ENCODE measurements at places on chromosomes 5 and 9.

- peak; percentile 33 for DNase-seq
These were observed 165.8 kb downstream of the MELK start for GRCh38 chr9:36738318-36738976.

DNA sequence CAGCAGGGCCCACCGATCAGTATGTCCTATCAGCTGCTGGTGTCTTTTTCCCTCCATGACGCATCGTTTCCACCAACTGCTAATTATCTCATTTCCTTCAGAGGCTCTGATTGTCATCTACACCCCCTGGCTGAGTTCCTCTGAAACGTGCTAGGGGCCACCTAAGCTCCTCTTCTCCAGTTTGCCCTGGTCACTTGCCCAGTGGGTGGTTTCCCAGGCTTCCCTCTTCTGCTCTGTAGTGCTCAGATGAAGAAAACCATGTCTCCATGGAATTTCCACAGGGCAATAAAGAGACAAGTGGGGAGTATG lies 65.3 kb downstream of the TSTD2 start:
- DNase-seq, result no peak

GRCh38 chr5:170303549-170303948 lies 6.0 kb upstream of the LCP2 start:
- no peak for DNase-seq

GRCh38 chr9:112971415-112971814 lies 40.6 kb downstream of the ZNF883 start:
- DNase-seq, result peak; percentile 16

DNA sequence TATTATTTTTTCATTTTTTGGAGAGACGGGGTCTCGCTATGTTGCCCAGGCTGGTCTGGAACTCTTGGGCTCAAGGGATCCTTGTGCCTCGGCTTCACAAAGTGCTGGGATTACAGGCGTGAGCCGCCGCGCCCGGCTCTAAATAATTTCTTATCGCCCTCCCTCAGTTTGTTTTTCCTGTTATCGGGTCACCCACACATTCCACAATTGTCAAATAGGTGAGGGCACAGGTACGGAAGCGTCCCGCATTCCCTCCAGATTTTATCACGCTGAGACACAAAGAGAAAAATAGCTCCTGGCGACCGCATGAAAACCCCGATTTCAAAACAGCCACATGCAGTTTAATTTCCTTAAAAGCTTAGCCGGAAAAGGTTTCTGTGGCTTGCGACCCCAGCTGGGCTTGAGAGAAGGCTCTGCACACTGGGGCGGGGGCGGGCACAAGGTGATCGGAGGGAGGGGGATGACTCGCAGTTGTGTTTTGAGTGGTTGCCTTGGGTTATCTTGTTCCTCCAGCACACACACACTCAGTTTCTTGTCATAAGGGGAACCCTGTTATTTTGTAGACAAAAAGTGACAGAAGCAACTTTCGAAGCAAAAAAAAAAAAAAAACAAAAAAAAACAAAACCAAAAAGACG lies 717 bp upstream of the IQGAP2 start:
- DNase-seq, result peak; percentile 8

- DNase-seq, result no peak
These were observed 7.7 kb downstream of the LHFPL2 start for GRCh38 chr5:78640662-78641474.

- DNase-seq, result no peak
These were observed 27.1 kb downstream of the TMEM267 start for GRCh38 chr5:43456556-43456955.

DNA sequence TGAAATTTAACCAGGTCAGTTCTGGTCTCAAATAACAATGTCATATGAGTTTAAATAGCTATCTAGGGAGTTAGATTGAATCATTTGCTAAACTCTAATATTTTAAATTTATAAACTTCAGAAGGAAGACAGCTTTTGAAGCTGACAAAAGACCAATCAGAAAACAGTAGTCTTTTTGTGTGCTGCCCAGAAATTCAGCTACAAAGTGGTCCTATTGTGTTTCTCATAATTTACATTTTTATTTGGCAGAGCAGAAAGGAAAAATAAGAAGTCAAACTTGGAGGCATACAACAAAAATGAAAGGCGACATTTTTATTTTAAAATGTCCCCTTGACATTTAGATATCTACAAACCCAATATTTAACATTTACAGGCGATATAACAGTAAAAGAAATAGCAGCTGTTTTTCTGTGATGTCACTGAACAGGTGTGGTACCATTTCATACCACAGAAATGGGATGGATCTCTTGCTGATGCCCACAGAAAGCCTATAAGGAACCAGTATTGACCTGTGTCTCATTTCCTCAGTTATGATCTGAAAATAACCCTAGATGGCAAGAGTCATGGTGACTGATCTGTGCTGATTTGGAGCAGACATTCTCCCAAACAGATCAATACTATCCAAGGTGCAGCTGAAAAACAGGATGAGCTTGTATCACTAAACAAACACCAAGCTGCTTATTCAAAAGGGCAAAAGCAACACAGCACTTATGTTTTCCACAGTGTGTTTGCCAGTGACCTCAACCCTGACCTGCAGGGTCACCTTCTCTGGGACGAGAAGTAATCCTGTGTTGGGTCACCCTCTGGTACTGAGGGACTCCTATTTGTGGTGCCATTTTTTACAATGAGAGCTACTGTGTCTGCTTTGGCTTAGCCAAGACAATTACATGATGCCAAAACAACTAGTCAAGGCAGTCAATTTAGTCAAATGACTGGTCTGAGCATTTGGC lies 3.6 kb upstream of the FST start:
- DNase-seq, result no peak

- peak; percentile 46 for DNase-seq
These were observed 789.3 kb downstream of the SEMA5A start for GRCh38 chr5:8756498-8757084.

DNA sequence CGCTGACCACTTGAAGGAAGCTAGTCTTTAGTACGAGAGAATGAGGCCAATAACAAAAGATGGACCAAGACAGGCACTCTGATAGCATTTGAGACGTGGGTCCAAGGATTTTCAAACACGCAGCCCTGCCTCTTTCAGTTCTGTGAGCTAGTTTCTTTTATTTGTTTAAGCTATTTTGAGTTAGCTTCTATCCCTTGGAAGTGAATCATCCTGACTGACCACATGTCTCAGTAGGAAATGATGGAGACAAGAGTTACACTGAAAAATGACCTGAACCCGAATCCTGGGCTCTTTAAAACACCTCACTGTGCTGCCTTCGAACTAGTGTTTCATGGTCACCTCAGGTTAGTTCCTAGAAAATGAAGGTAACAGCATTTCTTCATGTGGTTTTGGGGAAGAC lies 9.9 kb downstream of the TEK start:
- DNase-seq, result peak; percentile 34

DNA sequence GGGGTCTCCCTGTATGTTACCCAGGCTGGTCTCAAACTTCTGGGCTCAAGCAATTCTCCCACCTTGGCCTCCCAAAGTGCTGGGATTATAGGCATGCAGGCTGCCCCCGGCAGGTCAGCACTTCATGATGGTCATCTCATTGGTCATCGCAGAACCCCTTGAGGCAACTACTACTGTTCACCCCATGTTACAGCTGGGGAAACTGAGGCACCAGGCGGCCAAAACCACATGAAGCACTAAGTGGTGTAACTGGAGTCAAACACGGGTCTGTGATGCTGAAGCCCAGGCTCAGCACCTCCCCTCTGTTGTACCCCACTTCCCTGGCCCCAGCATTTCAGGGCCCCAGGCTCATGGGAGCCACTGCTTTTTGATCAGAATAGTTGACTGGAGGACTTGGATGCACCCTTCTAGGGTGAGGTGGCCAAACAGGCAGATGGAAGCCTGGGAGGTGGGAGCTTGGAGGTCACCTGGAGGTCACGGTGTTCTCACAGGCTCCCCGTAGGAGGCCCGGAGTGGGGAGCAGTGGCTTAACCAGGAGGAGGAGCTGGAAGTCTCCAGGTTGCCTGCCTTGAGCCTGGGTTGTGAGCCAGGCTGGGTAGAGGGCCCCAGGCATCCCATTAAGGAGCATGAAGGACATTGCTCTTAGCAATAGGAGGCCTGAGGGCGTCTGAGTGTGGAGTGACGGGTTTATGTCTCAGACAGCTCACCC lies 57.3 kb upstream of the RPL26L1 start:
- DNase-seq, result no peak

- DNase-seq, result peak; percentile 26
These were observed 40.3 kb upstream of the XPA start for GRCh38 chr9:97737429-97737828.

DNA sequence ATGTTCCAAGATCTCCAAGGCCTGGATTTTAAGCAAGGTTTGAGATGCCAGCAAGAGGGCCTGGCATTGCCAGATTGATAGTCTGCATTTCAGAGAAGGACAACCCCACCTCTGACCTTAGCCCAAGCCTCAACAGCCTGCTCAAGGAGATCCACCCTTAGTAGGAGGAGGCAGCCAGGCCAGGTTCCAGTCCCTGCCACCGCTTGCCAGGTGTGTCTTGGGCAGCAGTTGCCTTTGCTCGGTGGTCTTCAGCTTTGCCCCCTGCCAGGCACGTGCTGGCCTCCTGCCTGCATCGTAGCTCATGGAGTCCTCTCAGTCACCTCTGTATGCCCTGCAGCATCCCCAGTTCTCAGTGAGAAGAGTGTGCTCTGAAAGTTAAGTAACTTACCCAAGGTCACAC lies 134.2 kb downstream of the KCNIP1 start:
- DNase-seq, result no peak

- peak; percentile 46 for DNase-seq
These were observed 525.6 kb downstream of the PDE4D start for GRCh38 chr5:59367791-59368394.

DNA sequence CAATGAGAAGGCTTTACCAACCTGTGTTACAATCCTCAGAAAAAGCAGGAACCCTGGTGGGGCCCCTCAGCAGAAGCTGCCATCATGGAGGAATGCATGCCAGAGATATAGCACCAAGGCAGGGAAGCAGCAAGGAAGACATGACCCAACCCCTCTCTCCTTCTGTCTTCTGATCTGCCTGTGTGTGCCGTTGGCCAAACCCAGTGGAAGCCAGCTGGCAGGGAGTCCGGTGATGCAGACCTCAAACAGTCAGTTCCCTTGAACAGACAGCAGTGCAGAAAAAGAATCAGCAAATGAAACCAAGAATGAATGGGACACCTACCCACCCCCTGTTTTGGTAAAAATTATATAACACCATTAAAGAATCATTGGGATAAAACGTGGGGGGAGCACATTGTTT lies 234.2 kb downstream of the ZNF608 start:
- DNase-seq, result no peak

- DNase-seq, result no peak
These were observed 806.2 kb upstream of the WWC1 start for GRCh38 chr5:167485061-167485774.

DNA sequence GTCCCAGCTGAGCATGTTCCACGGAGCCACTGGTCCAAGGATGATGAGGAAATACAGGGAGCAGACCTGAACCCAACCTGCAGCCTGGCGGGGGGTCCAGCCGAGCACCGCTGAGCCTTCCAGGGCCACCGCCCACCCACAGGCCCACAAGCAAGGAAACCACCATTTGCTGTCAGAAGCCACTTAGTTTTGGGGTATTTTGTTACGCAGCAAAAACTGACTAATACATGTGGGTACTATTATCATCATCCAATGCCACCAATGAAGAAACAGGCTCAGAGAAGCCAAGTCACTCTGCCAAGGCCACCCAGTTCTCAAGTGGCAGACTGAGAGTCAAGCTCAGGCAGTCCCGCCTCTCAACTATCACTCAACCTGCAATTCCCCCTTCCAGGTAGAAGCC lies 48.0 kb upstream of the RXRA start:
- no peak for DNase-seq

- DNase-seq, result no peak
These were observed 42.6 kb downstream of the LARP1 start for GRCh38 chr5:154797762-154798161.

DNA sequence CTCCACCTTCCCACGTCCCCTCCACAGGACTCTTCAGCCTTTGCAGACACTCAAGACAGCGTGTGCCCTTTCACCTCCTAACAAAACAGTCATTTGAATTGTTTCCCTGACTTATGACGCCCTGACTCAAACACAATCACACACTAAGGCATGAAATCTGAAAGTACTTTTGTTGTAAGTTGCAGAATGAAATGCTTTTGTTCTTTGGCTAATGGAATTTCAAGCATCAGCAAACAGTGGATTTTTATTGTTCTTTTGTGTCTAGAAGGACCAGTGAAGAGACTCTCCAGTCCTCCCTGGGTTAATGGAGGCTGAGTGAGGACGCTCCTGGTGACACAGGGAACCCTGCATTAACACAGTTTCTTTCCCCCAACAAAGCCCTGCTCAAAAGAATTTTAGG lies 380.1 kb downstream of the CTNND2 start:
- DNase-seq, result no peak

GRCh38 chr5:143749581-143750205 lies 62.3 kb upstream of the HMHB1 start:
- no peak for DNase-seq

DNA sequence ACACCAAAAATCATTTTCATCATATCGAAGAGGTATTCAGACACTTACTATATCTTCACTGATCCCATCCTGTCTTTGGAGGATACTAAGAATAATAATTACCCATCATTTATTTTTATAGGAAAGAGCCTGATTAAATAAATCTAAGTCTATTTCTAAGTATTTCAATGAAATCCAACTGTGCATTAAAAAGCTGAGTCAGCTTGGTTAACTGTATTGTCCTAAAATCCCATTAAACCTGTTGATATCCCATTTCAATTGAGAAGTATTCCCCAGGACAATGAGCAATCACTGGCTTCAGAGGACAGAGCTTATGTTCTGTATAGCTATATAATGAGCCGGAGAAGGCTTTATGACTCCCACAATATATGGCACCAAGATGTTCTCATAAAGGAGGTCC lies 142.0 kb upstream of the RORB start:
- DNase-seq, result no peak

GRCh38 chr9:3858961-3859360 lies 333.2 kb upstream of the RFX3 start:
- DNase-seq, result no peak

DNA sequence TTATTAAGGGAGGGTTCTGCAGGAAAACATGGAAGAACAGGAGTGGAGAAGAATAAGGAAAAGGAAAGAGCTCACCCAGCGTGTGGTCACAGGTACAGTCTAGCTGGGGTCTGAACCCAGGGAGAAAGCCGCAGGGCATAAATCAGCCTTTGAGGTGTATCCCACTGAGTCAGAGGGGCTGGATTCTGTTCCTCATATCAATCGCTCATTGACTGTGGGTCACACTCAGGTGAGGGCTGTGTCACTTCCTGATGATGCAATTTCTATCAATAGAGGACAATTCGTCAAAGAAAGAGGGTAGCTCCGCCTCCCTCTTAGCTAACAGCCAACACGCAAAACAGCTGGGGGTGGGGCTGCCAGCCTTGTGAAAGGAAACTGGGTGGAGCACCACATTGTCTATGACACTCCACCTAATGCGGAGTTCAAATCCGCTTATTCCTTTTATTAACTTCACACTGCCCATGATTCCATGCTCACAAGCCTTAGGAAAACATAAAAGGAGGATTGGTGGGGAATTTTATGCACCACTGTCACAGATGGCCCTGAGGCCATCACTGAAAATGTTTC lies 176.2 kb downstream of the ICE1 start:
- DNase-seq, result no peak

Data from GM03348 (cell line).